ENCODE measurements at places on chromosomes 7 and 10. TPM values are rescaled to one million over a fixed set of nuclear protein-coding genes. Genes with fewer than 3 reads are reported as not detected.
A peak's percentile ranks its signal among the peaks of the same experiment; 100 is the strongest.

PTPRZ1 gene
- total RNA-seq, result 59.8 TPM

DNA sequence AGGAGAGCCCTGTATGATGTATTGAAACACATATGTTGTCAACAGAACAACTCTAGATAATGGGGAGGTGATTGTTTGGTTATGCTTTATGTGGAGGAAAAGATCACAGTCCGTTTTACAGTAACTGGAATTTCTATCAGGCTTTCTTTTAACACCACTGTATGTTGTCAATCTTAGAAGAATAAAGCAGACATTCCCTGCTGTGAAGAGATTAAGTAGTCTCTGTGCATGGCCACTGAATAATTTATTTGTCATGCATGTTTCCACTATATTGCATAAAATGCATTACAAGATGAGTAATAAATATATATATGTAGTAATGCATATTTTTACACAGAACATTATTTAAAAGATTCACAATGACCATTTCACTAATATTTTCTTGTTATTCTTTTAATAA lies 440.0 kb downstream of the ANKRD7 start:
- no peak for DNase-seq
- H3K27ac ChIP-seq, result no peak overlapping the region

DNA sequence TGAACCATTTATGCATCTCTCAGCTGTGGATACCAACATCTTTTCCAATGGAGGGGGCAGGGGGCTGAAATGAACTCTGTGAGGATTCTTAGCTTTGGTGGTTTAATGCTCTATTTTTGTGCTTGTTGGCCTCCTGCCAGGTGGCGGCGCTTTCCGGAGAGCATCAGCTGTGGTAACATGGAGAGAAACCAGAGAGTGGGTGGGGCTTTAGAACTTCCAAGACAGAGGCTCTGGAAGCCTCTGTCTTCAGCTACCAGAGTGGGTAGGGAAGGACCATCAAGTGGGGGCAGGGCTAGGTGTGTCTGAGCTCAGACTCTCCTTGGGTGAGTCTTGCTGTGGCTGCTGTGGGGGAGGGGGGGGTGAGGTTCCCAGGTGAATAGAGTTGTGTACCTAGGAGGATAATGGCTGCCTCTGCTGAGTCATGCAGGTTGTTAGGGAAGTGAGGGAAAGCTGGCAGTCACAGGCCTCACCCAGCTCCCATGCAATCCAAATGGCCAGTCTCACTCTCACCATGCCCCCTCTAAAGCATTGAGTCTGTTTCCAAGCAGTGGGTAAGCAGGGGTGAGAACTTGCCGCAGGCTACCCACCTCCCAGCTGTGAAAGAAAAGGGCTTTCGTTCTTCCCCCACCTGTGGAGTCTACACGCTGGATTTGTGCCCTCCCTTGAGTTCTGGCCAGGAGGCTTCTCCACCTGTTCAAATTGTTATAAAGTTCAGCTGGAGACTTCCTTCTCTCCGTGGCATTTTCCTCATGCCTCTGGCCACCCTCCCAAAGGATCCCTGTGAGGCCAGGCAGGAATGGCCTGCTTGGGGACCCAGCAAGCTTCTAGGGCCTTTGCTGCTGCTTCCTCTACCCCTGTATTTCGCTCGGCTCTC lies 527.0 kb downstream of the NEBL start:
- no peak overlapping the region for H3K4me3 ChIP-seq
- H3K27me3 ChIP-seq, result no peaks in the 10 kb centered on the region
- H3K27ac ChIP-seq, result no peak overlapping the region
- peak; percentile 93 for DNase-seq

DNA sequence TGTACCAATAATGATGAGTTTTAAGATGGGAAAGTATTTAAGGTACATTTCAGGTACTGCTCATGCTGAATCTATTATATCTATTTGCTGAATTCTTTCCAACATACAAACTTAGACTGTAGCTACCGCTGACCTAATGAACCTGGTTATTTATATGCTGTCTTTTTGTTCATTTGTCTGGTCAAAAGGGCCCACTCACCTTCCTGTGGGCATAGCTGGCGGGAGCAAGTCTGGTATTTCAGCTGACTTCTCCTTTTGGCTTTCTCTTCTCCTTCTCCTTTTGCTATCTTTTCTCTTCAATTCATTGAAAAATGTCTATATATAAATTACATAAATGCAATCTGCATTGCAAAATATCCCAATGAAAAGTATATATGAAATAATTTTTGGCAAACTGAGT lies 9.5 kb downstream of the PLXDC2 start:
- peaks cover 4% of the 10 kb centered on the region for H3K4me1 ChIP-seq
- H3K27me3 ChIP-seq, result no peaks in the 10 kb centered on the region
- H3K36me3 ChIP-seq, result no peaks in the 10 kb centered on the region
- no peak for DNase-seq
- H3K27ac ChIP-seq, result no peak overlapping the region

DNA sequence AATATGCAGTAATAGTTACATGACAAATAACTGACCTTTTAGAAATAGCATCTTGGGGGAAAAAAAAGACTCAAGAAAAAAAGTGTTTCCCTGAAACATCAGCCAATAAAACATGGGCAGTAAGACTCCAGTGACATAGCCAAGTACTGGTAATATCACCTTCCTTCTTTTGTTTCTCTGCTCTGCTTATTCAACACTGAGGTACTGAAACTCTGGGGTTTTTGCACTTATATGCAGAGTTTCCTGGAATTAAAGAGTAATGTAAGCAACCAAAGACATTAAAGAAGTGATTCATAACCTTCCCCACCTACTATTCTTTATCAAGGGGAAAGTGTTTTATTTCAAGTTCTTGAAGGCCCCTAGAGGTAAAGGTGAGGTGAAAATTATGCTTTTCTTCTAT lies 414.5 kb downstream of the GRM8 start:
- no peaks in the 10 kb centered on the region for H3K36me3 ChIP-seq
- no peak overlapping the region for H3K4me3 ChIP-seq
- no peaks in the 10 kb centered on the region for H3K27me3 ChIP-seq

GRCh38 chr10:45410807-45411606 lies 37.0 kb downstream of the ALOX5 start:
- DNase-seq, result no peak
- H3K27me3 ChIP-seq, result no peaks in the 10 kb centered on the region
- H3K4me1 ChIP-seq, result no peaks in the 10 kb centered on the region
- H3K36me3 ChIP-seq, result no peaks in the 10 kb centered on the region
- no peak overlapping the region for H3K4me3 ChIP-seq

DNA sequence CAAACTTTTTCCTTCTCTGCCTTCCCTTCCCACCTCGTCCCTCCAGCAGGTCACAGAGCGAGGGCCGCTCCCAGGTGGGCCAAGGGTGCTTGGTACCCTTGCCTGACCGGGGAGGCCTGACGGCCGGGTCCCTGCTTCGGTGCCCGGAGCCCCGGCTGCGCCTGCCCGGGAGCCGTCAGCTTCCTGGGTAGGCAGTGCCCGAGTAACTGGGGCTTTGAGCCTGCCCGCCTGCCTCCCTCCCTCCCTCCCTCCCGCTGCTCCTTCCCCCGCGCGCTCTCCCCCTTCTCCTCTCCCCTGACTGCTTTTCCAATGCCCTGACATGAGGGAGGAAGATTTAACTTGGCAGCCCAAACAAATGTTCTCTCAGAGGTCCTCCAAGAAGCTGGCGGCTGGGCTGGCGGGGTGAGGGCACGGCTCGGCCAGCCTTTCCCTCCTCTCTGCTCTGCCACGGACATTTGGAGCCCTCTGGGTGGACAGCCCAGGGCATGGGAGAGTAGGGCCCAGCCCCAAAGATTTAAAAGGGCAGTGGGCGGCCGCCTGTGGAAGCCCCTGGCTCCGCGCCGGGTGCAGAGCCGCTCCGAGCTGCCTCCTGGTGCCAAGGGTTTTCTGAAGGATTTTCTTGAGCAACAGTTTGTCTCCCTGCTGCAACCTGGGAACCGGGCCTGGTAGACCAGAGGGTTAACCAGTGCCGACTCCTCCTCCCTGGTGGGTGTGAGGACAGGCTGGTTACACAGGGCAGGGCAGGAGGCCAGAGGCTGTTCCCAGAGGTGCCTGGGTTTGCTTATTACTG lies 2.0 kb downstream of the ZMIZ1 start:
- H3K27me3 ChIP-seq, result no peaks in the 10 kb centered on the region
- DNase-seq, result peak; percentile 90
- H3K4me3 ChIP-seq, result peak overlapping the region; percentile 88
- no peaks in the 10 kb centered on the region for H3K36me3 ChIP-seq
- peaks cover 25% of the 10 kb centered on the region for H3K4me1 ChIP-seq

- H3K4me3 ChIP-seq, result no peak overlapping the region
- no peaks in the 10 kb centered on the region for H3K27me3 ChIP-seq
- H3K27ac ChIP-seq, result no peak overlapping the region
These were observed 741 bp downstream of the PRAP1 start for GRCh38 chr10:133347710-133348517.

- H3K27ac ChIP-seq, result peak within 1 kb of the TSS; percentile 42
- H3K36me3 ChIP-seq, result no peaks in the 10 kb centered on the region
- DNase-seq, result peak; percentile 63
- H3K4me1 ChIP-seq, result peaks cover 5% of the 10 kb centered on the region
- H3K4me3 ChIP-seq, result no peak within 1 kb of the TSS
These were observed at the start of gene HK1 for GRCh38 chr10:69278446-69278963. Gene HK1 (plus strand): TSS chr10:69278496.

DNA sequence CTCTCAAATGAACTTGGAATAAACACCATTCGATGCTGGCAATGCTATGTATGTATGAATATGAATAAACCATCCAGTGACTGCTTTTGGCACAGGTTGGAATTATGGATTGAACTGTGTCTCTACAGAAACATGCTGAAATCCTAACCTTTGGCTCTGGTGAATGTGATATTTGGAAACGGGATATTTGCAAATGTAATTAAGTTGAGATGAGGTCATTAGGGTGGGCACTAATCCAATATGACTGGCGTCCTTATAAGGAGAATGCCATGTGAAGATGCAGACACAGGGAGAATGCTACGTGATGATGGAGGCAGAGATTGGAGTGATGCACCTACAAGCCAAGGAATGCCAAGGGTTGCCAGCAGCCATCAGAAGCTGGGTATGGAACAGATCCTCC lies 3.4 kb upstream of the ACTR3B start:
- H3K4me1 ChIP-seq, result no peaks in the 10 kb centered on the region
- no peak overlapping the region for H3K4me3 ChIP-seq
- DNase-seq, result no peak
- H3K36me3 ChIP-seq, result no peaks in the 10 kb centered on the region
- H3K27ac ChIP-seq, result no peak overlapping the region
- no peaks in the 10 kb centered on the region for H3K27me3 ChIP-seq

GRCh38 chr7:46485481-46486065 lies 564.5 kb upstream of the IGFBP3 start:
- H3K4me3 ChIP-seq, result no peak overlapping the region
- H3K36me3 ChIP-seq, result no peaks in the 10 kb centered on the region
- no peaks in the 10 kb centered on the region for H3K27me3 ChIP-seq
- H3K4me1 ChIP-seq, result peaks cover 3% of the 10 kb centered on the region
- no peak for DNase-seq

DNA sequence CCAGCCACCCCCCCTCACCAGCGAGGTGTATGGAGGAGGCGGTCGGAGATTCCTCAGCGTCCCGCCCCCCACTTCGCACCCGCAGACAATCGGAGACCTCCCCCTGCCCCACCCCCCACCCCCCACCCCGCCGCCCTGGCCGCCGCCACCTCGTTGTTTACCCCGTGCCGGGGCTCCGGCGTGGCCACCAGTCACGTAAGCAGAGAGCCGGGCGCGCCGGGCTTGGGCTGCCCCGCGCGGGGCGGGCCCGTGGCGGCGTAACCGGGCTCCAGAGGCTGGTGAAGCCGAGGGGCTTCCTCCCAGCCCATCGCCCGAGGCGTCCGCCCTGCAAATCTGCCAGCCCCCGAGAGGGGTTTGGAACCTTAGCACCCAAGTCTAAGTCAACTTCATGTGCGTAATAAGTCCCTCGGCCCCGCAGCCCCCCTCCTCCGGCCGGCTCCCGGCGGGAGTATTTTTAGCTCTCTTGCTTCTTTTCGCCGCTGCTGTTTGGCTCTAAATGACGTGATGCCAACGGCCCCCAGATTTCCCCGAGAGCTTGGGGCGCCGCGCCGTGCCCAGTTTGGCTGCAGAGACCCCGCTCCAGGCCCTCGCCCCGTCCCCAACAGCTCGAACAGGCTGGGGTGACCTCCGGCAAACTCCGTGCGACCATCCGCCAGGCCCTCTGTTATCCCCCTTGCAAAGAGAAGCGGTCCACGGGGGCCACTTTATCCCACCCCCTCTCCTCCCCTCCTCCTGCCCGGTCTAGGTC lies 2.7 kb downstream of the MXI1 start:
- DNase-seq, result peak; percentile 78
- peaks cover 32% of the 10 kb centered on the region for H3K27me3 ChIP-seq
- peak overlapping the region; percentile 95 for H3K27ac ChIP-seq
- peaks cover 8% of the 10 kb centered on the region for H3K4me1 ChIP-seq
- no peaks in the 10 kb centered on the region for H3K36me3 ChIP-seq

DNA sequence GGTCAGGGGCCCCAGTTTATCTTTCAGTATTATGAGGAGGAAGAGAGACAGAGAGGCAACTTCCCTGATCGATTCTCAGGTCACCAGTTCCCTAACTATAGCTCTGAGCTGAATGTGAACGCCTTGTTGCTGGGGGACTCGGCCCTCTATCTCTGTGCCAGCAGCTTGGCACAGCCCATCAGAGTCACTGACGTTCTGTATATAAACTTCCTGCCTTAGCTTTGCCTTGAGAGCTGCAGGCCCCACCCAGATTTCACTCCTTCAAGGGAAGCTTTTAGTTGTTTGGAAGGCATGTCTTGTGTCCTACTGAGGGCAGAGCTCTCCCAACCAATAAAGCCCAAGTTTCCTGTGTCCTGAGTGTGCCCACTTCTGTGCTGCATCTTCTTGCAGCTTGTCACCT lies 242.5 kb upstream of the PRSS58 start:
- DNase-seq, result no peak
- peaks cover 15% of the 10 kb centered on the region for H3K27me3 ChIP-seq
- no peaks in the 10 kb centered on the region for H3K4me1 ChIP-seq
- no peak overlapping the region for H3K4me3 ChIP-seq
- no peak overlapping the region for H3K27ac ChIP-seq

DNA sequence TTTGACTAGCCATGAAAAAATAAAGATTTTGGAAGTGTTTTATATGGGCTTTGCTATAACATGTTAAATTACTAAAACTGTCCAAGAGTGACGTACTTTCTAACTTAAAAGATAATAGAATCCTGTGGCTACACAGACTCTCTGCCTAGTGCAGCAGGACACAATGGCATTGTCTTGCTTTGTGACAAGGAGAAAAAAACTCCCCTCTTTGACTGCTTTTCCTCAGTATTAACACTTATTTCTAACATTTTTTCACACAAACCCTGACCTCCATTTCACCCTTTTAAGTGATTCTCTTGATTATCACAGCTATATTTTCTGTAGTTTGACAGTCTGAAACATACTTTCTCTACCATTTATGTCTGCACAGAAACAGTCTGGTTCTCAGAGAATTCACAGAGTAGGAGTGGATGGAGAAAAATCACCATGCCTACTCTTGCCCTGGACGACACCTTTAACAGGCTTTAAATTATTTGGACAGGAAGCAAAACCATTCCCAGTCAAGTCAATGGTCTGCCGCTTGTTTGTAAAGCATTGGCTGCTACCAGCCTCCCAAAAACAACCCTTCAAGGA lies 336.3 kb upstream of the SMIM30 start:
- no peak for DNase-seq
- H3K27ac ChIP-seq, result no peak overlapping the region
- no peaks in the 10 kb centered on the region for H3K27me3 ChIP-seq
- no peaks in the 10 kb centered on the region for H3K36me3 ChIP-seq

All from endodermal cell (in vitro differentiated cells).